ENCODE measurements at places on chromosomes 5 and 9.

GRCh38 chr9:112028242-112029221 lies 131.9 kb downstream of the UGCG start:
- DNase-seq, result peak; percentile 56

DNA sequence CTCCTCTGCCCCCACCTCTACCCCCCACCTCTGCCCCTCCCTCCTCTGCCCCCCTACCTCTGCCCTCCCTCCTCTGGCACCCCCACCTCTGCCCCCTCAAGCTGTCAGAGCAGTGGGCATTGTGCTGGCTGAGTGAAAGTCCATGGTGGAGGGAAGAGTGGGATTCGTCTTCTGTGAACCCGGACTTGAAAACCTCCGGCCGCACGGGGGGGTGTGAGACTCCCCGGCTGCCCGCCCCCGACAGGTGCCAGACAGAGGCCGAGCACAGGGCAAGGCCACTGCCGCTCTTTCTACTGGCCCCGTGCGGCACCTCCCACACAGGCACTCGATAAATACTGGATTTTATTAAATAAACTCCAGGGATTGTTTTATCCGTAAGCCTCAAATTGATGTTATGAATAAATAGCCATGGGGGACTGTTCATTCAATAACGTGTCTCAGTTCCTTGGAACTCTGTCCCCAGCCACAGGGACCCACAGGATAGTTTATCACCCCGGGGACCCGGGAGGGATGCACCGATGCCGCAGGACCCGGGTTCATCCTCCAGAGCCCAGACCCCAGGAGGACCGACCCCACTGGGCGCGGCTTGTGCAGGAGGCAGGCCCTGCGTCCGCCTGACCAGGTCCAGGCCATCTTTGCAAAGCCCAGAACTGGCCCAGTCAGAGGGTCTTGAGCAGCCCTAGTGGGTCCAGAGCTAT lies 2.6 kb upstream of the QRFP start:
- no peak for DNase-seq

GRCh38 chr5:74765201-74765600 lies 1.7 kb downstream of the GFM2 start:
- no peak for DNase-seq

DNA sequence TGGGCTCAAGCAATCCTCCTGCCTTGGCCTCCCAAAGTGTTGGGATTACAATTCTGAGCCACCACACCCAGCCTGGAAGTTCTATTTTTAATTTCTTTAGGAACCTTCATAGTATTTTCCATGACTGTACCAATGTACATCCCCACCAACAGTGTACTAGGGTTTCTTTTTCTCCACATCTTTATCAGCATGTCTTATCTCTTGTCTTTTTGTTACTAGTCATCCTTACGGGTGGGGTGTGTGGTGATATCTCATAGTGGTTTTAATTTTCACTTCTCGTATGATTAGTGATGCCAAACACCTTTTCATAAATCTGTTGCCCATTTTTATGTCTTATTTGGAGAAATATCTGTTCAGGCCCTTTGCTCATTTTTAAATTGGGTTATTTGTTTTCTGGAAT lies 123.0 kb upstream of the MEF2C start:
- no peak for DNase-seq

DNA sequence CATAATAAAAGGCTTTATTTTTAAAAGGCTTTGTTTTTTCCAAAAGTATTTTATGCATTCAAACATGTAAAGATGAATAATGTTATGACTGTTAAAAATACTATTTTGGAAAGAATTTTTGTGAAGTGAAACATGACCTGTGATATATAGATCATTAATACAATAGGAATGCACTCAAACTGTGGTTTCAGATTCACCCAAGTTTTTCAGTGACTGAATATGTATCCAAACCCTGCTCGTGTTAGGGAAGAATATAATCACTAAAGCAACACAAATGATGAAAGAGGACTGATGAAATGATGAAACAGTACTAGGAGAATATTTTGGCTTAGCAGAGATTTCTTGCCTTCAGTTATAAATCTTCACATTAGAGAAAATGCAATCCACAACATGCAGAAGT lies 278.0 kb downstream of the ADAMTS6 start:
- DNase-seq, result no peak

- no peak for DNase-seq
These were observed 1379.3 kb upstream of the ACO1 start for GRCh38 chr9:31005086-31005665.

DNA sequence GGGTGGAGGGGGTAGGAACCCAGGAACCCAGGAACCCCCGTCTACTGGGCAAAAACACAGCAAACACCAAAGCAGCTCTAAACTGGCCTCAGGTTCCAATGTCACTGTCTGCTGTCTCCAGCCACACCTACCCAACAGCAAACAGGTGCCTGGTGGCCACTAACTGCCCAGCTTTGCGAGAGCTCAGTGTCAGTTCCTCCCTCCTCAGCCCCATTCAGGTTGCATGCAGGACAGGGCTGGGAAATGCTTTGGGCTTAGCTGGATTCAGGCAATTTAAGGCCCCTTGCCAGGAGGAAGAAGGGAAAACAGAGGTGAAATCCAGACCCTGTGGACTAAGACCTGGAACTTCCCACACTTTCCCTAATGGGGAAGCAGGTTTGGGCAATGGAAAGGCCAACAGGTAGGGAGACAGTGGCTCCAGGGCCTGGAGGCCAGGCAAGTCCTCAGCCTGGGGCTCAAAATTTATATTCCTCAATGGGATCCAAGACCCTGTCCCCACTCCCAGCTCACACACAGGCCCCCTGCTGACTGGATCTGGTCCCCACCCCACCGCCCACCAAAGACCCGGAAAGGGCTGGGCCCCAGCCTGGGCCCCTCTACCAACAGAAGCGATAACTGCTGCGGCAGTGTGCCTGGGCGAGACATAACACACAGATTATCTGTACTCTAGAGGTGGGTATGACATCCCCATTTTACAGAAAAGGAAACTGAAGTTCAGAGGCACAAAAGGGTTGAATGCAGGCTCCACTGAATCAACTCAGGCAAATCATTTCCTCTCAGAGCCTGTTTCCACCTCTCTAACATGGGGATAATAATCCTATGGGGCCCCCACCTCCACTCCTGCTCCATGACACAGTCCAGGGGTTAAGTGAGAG lies 3.5 kb downstream of the EEIG1 start:
- peak; percentile 42 for DNase-seq

DNA sequence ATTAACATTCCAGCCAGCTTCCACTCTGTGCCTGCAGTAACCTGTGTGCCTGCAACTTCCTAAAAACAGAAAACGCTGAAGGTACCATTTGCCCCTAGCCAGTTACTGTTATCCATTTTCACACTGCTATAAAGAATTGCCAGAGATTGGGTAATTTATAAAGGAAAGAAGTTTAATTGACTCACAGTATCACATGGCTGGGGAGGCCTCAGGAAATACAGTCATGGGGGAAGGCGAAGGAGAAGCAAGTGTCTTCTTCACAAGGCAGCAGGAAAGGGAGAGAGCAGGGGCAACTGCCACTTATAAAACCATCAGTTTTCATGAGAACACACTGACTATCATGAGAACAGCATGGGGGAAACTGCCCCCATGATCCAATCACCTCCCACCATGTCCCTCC lies 31.2 kb downstream of the PTCD2 start:
- DNase-seq, result no peak

Measured in activated CD8-positive, alpha-beta memory T cell treated with anti-CD3 and anti-CD28 coated beads, Interleukin-2, amount 10 ng/mL, durations not matched to agents 7 days and 5 days (primary cell).